ENCODE measurements at places on chromosomes 7 and 10.

GRCh38 chr10:64760371-64760770 lies 1239.2 kb downstream of the REEP3 start:
- H3K4me3 ChIP-seq, result no peak overlapping the region
- no peak overlapping the region for H3K27ac ChIP-seq
- no peak for DNase-seq

GRCh38 chr10:68082872-68083271 lies 7.8 kb upstream of the HERC4 start:
- no peak overlapping the region for H3K4me3 ChIP-seq
- no peaks in the 10 kb centered on the region for H3K36me3 ChIP-seq
- no peak for DNase-seq
- H3K4me1 ChIP-seq, result no peaks in the 10 kb centered on the region
- no peak overlapping the region for H3K27ac ChIP-seq

GRCh38 chr10:70605161-70605560 lies 2.6 kb upstream of the PRF1 start:
- H3K4me1 ChIP-seq, result peaks cover 14% of the 10 kb centered on the region
- DNase-seq, result no peak
- no peak overlapping the region for H3K4me3 ChIP-seq
- H3K27ac ChIP-seq, result no peak overlapping the region
- no peaks in the 10 kb centered on the region for H3K27me3 ChIP-seq

DNA sequence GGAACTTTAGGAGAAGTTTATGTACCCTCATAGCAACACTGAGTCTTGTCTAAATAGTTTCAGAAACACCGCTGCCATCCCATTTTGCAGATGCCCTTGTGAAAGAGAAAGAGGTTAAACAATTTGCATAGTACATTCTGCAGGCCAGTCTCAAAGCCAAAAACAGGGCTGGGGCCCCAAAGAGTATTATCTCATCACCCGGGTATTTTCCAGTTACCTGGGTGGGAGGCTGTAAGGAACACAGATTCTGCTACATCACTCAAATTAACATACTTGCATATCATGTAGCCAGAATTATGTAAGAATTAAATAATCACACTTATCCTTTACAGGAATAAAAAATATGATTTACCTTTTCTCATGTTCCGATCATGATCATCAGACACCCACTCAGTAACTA lies 3.1 kb upstream of the FAM171A1 start:
- DNase-seq, result no peak
- no peak overlapping the region for H3K27ac ChIP-seq
- H3K27me3 ChIP-seq, result peaks cover 34% of the 10 kb centered on the region
- H3K4me1 ChIP-seq, result no peaks in the 10 kb centered on the region
- H3K36me3 ChIP-seq, result no peaks in the 10 kb centered on the region

DNA sequence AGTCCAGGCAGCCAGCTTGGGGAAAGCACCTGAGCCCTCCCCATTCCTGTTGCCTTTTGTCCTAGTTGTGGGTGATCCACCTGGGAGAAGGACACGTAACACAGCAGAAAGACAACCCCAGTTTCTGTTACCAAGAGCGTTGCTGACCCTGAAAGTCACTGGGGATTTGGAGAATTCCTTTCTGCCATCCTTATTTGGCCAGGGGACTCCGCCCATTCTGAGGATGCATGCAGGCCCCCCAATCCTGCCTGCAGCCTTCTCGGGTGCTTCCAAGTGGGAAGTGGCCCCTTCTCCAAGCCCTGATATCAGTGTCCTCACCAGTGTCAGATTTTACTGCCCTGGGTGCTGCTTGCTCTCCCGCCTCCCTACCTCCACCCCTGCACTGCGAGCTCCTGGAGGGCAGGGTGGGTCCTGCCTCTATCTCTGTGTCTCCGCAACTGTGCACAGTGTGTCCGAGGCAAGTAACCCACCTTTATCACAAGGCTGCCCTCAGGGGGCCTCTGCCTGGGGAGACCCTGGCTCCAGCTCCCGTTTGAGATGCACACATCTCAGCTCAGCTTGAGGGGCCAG lies 9.2 kb upstream of the ADCY1 start:
- H3K4me3 ChIP-seq, result no peak overlapping the region
- H3K27ac ChIP-seq, result no peak overlapping the region
- no peaks in the 10 kb centered on the region for H3K36me3 ChIP-seq
- peaks cover 19% of the 10 kb centered on the region for H3K27me3 ChIP-seq

Data from T-cell (primary cell).